ENCODE measurements at places on chromosomes 4 and X. TPM values are rescaled to one million over a fixed set of nuclear protein-coding genes. Genes with fewer than 3 reads are reported as not detected.

TMSB15C gene
- total RNA-seq = 1.3 TPM

GYPB gene
- total RNA-seq = not detected

LRP2BP gene
- 0.76 TPM for total RNA-seq

ING2 gene
- total RNA-seq = 11.6 TPM

SPANXA1 gene
- total RNA-seq = not detected

ELOVL6 gene
- total RNA-seq = 14.2 TPM

FOXR2 gene
- total RNA-seq = not detected

AFP gene
- total RNA-seq = 1.1 TPM

SUPT20HL1 gene
- 0.07 TPM for total RNA-seq

ANXA10 gene
- 18.4 TPM for total RNA-seq

TSPAN7 gene
- total RNA-seq = 0.39 TPM

TLR6 gene
- total RNA-seq = 0.50 TPM

COL4A5 gene
- total RNA-seq = 267 TPM

HSFX3 gene
- not detected for total RNA-seq
